Activated T-helper 1 cell treated with anti-CD3 and anti-CD28 coated beads, Interleukin-2, amount 50 U/mL, for 16 hours (primary cell): ENCODE measurements at places on chromosomes 5 and 9.

DNA sequence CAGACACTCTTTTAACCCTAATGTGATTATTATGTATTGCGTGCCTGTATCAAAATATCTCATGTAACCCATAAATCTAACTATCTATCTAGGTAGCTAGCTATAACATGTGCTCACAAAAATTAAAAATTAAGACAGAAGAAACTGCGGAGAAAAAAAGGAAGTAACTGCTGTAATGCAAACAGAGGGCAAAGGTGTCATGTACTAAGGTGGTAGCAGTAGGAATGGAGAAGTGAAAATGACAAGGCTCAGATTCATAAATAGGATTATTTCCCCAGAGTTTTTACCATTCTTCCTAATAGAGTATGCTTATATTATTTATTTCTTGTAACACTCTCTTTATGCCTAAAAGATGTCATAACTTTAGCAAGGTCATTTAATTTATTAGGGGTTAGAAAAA is 1527.5 kb upstream of the C9orf72 start:
- no peak for DNase-seq

DNA sequence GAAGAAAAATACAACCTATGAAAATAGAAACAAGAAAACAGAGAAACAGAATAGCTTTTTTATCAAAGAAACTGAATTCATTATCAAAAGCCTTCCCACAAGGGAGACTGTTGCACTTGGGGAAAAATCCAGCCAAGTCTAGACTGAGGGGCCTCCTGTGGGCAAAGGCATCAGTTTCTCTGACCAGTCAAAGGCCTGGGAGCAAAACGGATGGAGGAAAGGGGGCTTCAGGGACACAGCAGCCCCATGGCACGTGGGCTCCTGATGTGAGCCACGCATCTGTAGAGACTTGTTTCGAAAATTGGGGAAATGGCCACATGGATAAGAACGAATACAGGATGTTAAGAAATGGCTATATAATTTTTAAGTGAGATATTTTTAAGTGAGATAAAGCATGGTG is 21.1 kb downstream of the ZDHHC11B start:
- no peak for DNase-seq

- no peak for DNase-seq
Measured at GRCh38 chr5:67880511-67880805, 335.1 kb upstream of the PIK3R1 start.

GRCh38 chr9:27929841-27930240 is 356.6 kb upstream of the C9orf72 start:
- DNase-seq, result no peak

- no peak for DNase-seq
Measured at GRCh38 chr5:131749138-131749537, 47.7 kb downstream of the FNIP1 start.

DNA sequence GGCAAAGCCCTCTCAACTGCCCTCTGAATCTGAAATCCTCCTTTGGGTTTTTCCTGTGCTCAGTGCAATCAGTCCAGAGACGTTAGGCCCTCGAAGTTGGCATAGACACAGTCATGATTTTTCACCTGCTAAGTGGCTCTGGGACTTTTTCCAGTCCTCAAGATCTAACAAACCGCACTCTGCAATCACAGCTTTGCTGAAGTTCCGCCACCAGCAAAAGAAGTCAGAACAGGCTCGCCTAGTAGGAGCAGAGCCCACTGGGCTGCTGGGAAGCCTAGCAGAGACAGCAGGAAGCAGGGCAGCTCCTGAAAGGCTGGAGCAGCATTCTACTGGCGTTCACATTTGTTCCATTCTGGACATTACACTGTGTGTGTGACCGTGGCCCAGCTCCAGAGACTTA is 222.8 kb upstream of the KIF2A start:
- DNase-seq, result no peak

- no peak for DNase-seq
Measured at GRCh38 chr9:14398473-14398872, 84.5 kb upstream of the NFIB start.

- no peak for DNase-seq
Measured at GRCh38 chr9:136531186-136531903, 14.5 kb downstream of the NOTCH1 start.

DNA sequence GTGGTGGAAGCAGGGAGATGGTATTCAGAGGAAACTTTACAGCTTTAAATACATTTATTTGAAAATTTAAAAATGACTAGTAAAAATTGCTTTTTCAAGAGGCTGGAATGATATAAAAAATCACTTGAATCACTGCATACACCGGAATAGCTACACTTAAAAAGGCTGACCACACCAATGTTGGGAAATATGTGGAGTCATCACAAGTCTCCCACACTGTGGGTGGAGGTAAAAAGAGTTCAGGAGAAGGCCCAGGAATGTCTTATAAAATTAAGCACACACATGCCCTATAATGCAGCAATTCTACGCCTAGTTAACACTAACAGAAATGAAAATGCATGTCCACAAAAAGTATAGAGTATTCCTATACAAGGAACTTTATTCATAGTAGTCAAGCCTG is 198.1 kb downstream of the ROR2 start:
- no peak for DNase-seq

- DNase-seq, result no peak
Measured at GRCh38 chr9:82332774-82333152, 344.2 kb downstream of the SPATA31D1 start.

DNA sequence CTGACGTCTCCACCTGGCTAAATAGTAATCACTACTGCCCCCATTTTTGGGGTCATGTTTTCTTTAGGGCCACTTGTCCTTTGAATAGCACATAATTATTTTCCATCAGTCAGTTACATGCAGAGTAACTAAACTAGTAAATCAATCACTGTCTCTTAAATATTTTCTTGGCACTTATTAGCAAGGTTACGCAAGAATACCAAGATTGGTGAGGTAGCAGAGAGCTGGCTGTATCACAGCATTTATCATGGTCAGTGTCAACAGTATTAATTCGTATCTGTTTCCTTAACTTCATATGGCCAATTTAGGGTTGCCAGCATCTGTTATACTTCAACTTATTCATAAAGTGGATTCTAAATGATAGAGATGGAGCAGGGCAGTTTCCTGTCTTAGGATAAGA is 346.8 kb upstream of the FAM174A start:
- DNase-seq, result no peak

- DNase-seq, result no peak
Measured at GRCh38 chr5:169944922-169945680, 35.2 kb downstream of the INSYN2B start.

DNA sequence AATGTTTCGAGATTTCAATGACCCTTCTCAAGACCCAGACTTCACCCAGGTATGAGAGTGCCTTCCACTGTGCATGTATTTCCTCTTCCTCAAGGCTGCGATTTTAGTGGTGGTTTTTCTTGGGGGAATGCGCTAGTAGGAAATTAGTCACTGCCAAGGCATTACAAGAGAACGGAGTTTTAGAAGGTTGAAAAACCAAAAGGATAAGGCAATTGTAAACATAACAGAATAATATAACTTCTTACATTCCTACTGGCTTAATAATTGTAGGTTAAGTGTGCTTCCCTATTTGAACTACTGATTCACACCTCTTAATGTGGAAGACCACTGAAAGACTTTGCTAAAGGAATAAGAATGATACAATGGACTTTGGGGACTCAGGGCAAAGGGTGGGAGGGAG is 38.9 kb downstream of the ACO1 start:
- no peak for DNase-seq

DNA sequence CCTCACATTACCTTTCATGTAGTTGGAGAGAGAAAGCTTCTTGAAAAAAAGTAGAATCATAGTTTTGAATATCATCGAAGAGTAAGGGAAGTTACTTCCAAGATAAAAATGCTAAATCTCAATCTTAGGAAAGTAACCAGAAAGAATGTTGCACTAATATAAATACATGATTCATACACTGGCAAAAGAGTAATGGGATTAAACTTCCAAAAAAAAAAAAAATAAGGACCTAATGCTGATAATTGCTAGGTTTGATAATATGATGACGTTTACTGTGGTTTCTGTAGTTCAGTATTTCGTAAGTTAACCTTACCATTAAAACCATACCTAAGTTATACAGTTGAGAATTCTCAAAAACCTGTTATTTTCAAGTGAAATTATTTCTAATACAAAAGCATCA is 573.8 kb upstream of the CDH9 start:
- DNase-seq, result no peak

GRCh38 chr5:123365156-123365555 is 58.0 kb downstream of the CEP120 start:
- no peak for DNase-seq

GRCh38 chr5:169318556-169318955 is 17.6 kb upstream of the SLIT3 start:
- DNase-seq, result no peak

DNA sequence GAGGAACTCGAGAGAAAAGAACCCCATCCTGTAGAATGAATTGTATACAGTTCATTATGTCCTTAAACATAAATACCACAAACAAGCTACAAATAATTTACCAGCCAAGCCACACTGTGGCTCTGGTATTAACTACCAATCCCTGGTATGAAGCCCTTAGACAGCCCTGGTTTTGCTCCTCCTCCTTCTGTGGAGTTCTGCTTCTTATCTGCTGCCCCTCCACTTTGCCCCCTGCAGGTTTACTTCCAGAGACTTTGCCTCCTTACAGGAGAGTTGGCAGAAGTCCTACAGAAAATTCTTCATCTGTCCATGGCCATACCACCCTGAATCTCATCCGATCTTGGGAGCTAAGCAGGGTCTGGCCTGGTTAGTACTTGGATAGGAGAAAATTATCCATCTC is 219.8 kb downstream of the ACTL7B start:
- no peak for DNase-seq

DNA sequence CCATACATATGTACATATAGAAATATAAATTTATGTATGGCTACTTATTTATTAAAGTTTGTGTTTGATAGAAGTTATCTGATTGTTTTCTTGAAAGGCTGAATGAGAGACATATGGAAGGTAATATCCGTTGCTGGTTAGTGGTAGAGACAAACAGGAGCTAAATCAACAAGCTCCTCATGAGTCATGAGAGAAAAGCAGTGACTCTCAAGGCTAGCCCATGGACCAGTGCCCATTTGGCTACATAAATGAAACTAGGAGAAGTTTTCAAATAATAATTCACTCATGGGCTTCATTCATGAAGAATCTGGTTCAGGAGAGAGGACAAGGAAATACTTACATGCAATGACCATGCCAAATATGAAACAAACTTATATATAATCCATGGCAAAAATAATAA is 504.5 kb upstream of the ITGA1 start:
- no peak for DNase-seq

DNA sequence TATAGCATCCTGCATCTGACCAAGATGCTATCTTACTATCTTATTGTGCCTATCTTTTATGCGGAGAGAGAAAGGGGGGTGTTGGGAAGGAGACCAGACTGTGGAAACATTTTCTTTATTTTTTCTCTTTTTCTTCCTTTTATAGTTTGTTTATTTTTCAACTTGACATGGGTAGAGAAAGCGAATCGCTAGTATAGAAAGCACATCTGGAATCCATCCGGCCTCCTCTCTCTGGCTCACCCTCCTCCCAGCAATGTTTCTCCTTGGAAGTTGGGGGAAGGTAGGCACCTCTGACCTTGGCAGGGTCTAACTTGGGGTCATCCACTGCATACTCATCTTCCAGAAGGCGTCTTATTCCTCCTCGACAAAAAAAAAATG is 3.9 kb downstream of the S1PR3 start:
- DNase-seq, result no peak

GRCh38 chr9:1514250-1514649 is 464.1 kb downstream of the DMRT2 start:
- no peak for DNase-seq

- no peak for DNase-seq
Measured at GRCh38 chr5:22341406-22341805, 511.7 kb downstream of the CDH12 start.

GRCh38 chr5:175823731-175824525 is 47.5 kb upstream of the CPLX2 start:
- DNase-seq, result no peak

- no peak for DNase-seq
Measured at GRCh38 chr9:98690686-98691085, 18.0 kb downstream of the GABBR2 start.

- DNase-seq, result no peak
Measured at GRCh38 chr5:133141746-133142145, 89.9 kb downstream of the HSPA4 start.

DNA sequence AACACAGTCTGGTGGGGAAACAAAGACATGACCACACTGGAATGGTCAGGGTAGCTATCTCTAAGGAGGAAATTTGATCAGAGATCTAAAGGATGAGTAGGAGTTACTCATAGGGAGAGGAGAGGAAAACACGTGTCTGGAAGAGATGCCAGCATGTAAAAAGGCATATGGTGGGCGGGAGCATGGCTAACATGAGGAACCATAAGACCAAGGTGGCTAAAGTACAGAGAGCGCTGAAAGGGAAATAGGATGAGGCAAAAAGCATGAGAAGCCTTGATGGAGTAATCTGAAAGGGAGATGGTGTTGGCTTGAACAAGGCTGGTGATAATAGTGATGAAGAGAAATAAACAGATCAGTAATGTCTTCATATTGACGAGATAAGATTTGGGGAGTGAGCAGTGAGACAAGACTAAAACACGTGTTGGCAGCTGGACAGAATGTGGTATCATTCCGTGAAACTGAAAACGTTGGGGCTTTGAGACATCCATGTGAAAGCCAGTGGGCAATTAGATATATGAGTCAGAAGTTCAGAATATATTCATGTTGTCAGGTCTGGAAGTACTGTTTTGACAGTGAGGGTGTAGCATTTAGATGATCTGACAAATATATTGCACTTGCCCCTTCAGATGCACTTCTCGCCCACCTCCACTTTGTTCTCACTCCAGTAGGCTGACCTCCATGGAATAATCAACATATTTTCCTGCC is 209.1 kb upstream of the KCNN2 start:
- no peak for DNase-seq

DNA sequence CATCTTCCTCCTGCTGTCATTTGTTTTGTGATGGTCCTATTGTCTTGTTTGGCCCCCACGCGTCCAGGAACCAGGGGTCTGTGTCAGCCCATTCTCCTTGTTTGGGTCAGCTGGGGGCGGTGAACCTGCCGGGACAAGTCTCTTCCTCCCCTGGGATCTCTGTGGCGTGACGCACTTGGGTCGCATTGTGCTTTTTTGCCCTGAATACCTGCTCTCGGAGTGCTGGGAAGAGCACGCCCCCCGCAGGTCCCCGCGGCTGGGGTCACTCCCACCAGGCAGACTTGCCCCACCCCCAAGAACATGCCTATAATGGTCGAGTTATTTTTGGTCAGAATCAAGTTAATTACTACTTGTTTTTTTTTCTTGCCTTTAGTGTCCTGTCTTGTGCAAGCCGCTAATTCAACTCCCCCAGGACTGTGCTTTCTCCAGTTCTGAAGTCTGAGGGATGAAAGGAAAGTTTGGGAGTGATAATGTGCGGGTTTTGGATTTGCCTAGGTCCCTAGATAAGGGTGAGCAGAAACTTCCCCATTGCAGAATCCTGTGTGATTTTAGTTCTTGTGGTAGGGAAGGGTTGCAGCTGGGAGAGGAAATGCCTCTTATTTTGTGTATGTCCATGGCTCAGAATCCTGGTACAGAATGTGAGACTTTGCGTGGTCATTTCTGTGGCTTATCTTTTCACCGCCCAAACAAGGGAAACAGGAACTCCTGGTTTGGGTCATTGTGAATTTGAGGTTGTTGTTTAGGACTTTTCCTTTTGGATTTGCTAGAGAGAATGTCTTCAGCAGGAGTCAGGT is 789 bp downstream of the ACER2 start:
- no peak for DNase-seq

- no peak for DNase-seq
Measured at GRCh38 chr5:82312373-82312856, 34.3 kb upstream of the RPS23 start.
